Natural killer cell treated with Interleukin-12 subunit alpha and Interleukin-12 subunit beta and Interleukin-15 and Interleukin-18, amount 100 ng/mL, for 72 hours (primary cell): ENCODE measurements at places on chromosomes 7 and 10. TPM values are rescaled to one million over a fixed set of nuclear protein-coding genes. Genes with fewer than 3 reads are reported as not detected.

The MPLKIP gene
- 25.7 TPM for total RNA-seq

The FBXO24 gene
- total RNA-seq: not detected

The GSTO2 gene
- 0.53 TPM for total RNA-seq

The MINDY4 gene
- 2.5 TPM for total RNA-seq

The ASAH2 gene
- 6.1 TPM for total RNA-seq

The NUTM2A gene
- 0.56 TPM for total RNA-seq

The HOXA5 gene
- 0.33 TPM for total RNA-seq

The HTRA1 gene
- total RNA-seq: not detected

The LARP4B gene
- 130 TPM for total RNA-seq

The CAMK2B gene
- total RNA-seq: 0.10 TPM

The ANKRD30A gene
- total RNA-seq: not detected

The UCN3 gene
- total RNA-seq: not detected

The CDHR1 gene
- total RNA-seq: 3.3 TPM

The GDF2 gene
- not detected for total RNA-seq

The RAMP3 gene
- not detected for total RNA-seq

The ZEB1 gene
- 20.0 TPM for total RNA-seq

The HOXA2 gene
- not detected for total RNA-seq

The SPAM1 gene
- not detected for total RNA-seq

The TBC1D12 gene
- 1.6 TPM for total RNA-seq

The COBL gene
- total RNA-seq: not detected

The CHAT gene
- total RNA-seq: not detected

The COL1A2 gene
- total RNA-seq: not detected

The AP4M1 gene
- 16.9 TPM for total RNA-seq

The MRPS17 gene
- total RNA-seq: 20.9 TPM

The PNLIPRP3 gene
- not detected for total RNA-seq

The INA gene
- 0.14 TPM for total RNA-seq

The TLL2 gene
- 0.57 TPM for total RNA-seq

The NEURL1 gene
- total RNA-seq: 1.4 TPM

The VIPR2 gene
- total RNA-seq: 0.45 TPM

The LRMDA gene
- 1.8 TPM for total RNA-seq

The SKIDA1 gene
- total RNA-seq: not detected

The MOGAT3 gene
- total RNA-seq: not detected

The HK1 gene
- 169 TPM for total RNA-seq

The SFRP4 gene
- total RNA-seq: not detected

The VAX1 gene
- total RNA-seq: not detected

The WIPF3 gene
- total RNA-seq: not detected

The HOXA9 gene
- total RNA-seq: not detected

The SORCS1 gene
- total RNA-seq: not detected

The CXCL12 gene
- total RNA-seq: 2.0 TPM

The TWIST1 gene
- total RNA-seq: not detected

The DRGX gene
- total RNA-seq: not detected

The LBX1 gene
- not detected for total RNA-seq

The PIK3CG gene
- total RNA-seq: 64.2 TPM

The BLOC1S2 gene
- 47.3 TPM for total RNA-seq

The HSPA12A gene
- total RNA-seq: not detected

The METTL27 gene
- not detected for total RNA-seq

The TECTB gene
- not detected for total RNA-seq
